Stimulated activated CD4-positive, alpha-beta T cell treated with anti-CD3 and anti-CD28 coated beads, Interleukin-1b, Interleukin-23, amount 100 ng/mL, for 1 hour (primary cell): ENCODE measurements at places on chromosomes 11 and 22.

- no peak for DNase-seq
These were observed at the start of gene BID for GRCh38 chr22:17774206-17774925. TSS of gene BID (minus strand) at chr22:17774469. CDS start at chr22:17750116, 24,353 bp downstream.

DNA sequence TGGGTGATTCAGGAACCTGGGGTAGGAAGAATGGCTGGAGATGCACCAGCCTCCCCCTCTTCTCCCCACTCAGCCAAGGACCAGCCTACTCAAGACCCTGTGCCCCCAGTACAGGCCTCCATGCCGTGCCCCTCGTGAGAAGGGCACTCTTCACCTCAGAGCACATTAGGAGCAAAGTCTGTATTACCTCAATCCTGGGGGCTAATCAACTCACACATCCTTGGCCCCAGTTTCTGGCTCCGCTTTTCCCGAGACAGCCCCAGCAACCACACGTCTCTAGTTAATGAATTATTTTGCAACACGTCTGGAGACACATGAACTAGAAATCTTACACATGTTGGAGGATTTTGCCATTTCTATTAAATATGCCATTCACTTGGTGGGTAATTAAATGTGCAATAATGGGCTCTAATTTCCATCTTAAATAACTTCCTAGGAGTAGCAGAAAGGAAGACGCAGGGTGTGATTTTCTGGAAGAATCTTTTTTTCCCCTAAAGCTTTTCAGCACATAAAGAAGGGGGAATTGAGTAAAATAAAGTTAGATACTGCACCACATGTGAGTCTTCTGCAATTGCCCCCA is 63.0 kb downstream of the TMPRSS5 start:
- no peak for DNase-seq

GRCh38 chr11:5004424-5005274 is 10.0 kb downstream of the OR51L1 start:
- no peak for DNase-seq

DNA sequence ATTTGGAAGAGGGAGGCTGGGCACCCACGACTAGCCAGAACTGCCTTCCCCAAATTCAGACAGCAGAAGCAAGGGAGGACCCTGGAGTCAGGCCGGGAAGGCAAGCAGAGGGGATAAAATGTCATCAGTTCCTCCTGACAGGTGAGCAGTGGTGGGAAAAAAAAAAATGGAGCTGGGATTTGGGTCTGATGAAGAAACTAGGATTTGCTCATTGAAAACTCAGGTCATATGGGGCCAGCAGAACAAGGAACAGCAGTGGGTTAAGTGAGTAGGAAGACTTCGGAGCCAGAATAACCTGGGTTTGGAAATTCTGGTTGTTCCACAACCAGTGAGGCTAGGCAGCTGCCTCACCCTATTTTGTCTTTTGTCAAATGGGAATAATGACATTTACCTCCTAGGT is 28.9 kb upstream of the DRD2 start:
- DNase-seq: no peak

DNA sequence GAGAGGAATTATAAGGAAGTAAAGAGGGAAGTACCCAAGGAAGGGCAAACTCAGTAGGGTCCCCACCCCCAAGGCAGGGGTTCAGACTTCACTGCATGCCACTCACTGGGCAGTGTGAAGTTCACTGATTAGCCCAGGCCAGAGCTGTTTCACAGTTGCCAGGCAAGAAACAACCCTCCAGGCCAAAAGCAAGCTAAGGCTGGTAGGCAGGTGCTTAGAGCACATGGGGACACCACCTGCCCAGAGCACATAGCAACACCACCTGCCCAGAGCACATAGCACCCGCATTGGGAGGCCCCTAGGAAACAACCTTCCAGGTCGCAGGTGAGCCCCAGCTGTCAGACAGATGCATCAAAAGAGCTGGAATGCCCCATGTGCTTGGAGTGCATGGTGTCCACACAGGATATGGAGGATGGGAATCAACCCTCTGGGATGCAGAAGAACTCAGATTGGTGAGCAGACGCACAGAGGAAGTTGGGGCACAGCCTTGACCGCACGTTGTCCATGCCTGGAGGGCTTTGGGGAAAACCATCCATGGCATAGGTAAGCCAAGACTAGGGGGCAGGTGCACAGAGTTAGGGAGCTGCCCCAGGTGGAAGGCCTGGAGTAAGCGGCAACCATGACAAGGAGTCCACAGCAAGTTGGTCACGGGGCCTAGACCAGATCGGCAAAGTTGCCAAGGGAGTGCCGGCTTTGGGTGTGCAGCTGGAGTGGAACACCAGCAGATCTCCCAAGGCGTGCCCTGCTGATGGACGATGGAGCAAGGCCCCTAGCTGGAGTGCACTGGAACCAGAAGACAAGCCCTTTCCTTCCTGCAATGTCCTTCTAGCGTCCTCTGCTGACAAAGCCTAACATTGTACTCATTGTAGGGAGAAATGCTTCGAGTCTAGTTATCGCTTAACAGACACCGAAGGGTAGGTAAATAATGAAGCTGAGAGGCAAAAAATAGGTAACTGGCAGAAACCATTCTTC is 7.8 kb upstream of the TMEM216 start:
- no peak for DNase-seq

GRCh38 chr11:36109590-36109849 is 165.7 kb downstream of the LDLRAD3 start:
- DNase-seq: no peak

DNA sequence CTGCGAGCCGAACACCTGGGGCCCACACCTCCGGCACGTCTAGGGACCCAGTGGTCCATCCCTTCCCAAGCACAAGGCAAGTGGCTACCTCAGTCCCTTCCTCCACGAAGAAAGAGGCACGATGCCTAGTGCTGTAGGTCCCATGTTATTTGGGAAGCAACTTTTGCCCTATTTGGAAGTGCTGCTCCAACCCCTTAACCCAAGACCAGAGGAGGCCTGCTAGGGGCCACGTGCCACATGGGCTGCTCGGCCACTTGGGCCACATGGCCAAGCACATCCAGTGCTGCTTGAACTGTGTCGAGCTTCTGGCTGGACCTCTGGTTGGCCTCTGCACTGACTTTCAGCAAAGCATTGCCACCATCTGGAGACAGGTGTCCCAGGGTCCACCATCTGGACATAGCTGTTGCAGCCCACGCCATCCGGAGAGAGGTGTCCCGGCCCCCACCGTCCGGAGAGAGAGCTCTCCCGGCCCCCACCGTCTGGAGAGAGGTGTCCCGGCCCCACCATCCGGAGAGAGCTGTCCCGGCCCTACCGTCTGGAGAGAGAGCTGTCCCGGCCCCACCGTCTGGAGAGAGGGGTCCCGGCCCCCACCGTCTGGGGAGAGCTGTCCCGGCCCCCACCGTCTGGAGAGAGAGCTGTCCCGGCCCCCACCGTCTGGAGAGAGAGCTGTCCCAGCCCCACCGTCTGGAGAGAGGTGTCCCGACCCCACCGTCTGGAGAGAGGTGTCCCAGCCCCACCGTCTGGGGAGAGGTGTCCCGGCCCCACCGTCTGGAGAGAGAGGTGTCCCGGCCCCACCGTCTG is 6.5 kb upstream of the B4GALNT4 start:
- no peak for DNase-seq

DNA sequence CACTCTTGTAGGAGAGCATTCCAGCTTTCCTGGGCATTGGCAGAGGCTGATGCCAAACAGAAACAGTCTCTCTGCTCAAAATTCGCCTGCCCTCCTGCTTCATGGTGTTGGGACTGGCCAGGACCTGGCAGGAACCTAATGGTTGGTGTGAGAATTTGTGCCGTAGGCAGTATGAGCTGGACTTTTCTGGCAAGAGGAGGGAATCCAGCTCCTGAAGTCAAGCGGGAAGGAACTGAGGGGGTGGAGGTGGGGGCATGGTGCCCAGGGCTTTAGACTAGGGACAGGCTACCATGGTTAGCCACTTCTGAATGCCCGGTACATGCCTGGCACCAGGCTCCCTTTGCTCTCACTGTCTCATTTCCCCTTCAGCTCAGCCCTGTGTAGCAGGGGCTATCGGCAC is 6.9 kb upstream of the TOMM22 start:
- DNase-seq: no peak

DNA sequence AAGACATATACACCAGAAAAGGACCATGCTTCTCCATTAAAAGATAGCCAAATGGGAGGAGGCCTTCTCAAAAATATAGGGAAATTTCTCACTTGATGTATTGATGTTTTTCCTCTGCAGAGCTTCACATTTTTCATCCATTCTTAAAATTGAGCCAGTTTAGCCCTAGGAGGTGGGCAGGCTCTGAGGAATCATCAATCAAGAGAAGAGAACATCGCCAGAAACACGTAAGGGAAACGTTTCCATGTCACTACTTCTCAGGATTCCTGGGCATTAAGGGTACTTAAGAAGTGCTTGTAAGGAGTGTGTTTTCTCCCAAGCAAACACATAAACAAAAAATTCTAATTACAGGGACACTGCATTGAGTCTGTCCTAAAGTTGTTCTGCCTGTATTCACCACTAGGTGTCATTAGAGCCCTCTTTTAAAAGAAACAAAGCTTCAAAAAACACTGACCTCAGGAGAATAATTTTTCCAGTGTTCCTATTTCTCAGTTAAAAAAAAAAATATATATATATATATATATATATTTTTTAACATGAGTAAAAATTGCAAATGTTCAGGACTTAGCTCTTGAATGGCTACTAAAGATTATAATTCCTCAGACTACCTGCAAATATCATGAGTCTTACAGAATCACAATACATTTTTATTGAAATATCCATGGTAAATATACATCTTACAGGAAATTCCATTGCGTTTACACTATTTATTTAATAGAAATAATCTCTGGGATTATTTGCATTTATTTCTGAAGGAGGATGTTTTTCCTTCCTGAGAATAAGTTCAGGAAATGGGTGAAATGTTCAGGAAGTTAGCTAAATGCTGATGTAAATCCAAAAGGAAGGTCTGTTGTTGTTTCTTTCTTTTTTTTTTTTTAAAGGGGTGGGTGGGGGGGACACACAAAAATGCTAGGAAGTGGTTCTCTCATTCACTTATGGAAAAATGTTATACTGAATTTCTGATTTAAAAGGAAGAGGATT is 16.0 kb downstream of the FZD4 start:
- no peak for DNase-seq

DNA sequence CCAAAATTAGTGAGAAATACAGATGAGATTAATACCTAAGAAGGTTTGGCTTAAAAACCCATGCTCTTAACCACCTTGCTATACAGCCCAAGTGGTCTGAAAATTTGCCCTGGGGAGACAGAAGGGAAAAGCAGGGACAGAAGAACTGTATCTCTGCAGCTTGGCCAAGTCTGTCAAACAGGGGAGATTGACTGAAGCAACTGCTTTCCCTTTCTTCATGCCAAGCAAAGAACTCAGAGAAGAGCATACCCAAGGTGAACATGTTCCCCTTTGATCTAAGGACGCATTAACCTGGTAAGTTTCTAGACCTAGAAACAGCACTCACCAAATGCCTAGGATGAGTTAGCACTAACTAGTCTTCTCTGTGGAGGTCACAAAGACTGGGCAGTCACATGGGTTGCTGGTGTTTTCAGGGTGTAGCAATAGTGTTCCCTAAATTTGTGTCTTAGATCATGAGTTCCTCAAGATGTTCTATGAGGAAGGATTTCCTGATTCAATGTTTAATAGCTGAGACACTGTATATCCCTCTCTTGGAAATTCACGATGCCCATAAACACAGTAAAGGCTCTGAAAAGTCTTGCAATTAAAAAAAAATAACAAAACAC is 75.6 kb upstream of the GRAMD1B start:
- no peak for DNase-seq

DNA sequence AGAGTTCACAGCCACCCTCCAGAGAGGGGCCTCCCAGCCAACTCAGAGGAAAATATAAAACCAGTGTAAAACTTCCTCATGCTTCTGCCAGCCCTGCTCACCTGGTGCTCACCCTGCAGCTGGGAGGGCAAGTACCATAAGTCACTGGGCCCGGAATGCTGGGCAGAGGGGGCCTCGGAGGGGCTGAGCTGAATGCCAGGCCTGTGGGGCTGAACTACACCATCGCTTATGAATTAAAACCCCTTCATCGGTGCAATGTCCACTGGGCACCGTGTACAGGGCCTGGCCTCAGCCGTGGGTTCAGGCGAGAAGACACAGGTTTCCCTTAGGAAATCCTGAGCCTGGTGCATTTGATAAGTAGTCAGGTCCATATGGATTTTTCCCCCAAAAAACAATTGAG is 828.6 kb downstream of the TBC1D22A start:
- DNase-seq: no peak
